ENCODE measurements at places on chromosomes 2 and 18.

GRCh38 chr2:3377279-3377611 lies 373 bp downstream of the EIPR1 start:
- DNase-seq: peak; percentile 7

DNA sequence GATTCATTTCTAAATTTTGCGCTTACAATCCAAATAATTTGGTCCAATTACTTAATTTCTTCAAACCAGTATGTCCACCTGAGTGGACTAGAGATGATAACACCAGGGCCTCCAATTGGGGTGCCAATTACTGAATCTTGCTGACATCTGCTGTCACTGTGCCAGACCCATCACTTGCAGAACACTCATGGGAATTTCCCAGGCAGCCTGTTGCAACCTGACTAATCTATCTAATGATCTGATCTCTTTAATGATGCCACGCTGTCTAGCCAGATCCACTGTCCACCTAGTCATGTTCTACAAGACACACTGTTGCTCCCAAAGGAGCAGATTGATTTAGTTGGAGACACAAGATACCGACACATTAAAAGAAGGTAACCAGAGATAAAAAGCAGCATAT lies 11.8 kb upstream of the LRP1B start:
- DNase-seq: no peak

GRCh38 chr2:145806546-145806945 lies 1286.6 kb upstream of the ZEB2 start:
- DNase-seq: no peak

DNA sequence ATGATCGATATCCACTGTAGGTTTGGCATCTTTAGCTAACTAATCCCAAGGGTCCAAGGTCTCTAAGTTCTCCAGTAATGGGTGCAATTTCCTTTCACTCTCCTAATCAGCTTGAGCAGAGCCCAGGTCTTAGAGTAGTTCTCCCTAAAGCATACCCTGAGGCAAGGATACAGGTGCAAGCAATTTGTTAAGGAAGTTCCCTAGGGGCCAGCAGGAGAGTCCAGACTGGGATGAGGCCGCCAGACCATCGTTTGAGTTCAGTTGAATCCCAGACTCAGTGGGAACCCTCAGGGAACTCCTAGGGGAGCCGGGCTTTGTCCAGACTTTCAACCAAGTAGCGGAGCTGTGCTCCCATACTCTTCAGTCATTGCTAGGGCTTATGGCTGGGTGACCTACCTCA lies 835.4 kb upstream of the CDH2 start:
- DNase-seq: no peak

GRCh38 chr18:43758734-43759133 lies 481.4 kb upstream of the SYT4 start:
- no peak for DNase-seq

DNA sequence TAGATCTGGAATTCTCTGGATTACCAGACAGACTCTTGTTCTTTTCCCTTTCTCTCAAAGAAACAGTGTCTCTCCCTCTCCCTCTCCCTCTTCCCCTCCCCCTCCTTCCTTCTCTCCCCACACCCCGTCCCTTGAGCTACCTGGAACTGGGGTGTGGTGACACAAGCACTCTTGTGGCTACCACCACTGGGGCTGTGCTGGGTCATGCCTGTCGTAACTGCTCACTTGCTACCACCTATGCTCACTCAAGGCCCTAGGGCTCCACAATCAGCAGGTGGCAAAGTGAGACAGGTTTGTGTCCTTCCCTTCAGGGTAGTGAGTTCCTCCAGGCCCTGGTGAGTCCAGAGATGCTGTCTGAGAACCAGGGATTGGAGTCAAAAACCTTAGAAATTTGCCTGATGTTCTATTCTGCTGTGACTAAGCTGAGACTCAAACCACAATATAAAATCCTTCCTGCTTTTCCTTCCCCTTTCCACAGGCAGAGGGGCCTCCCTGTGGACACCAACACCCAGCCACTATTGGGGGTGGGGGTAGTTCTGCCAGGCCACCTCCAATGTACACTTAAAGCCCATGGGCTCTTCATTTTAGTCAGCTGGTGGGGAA lies 70.8 kb downstream of the OXER1 start:
- no peak for DNase-seq

- DNase-seq: no peak
Measured at GRCh38 chr18:32909798-32910561, 137.2 kb upstream of the KLHL14 start.

GRCh38 chr2:36357847-36358659 lies 2.5 kb downstream of the CRIM1 start:
- DNase-seq: no peak

- DNase-seq: no peak
Measured at GRCh38 chr2:144548088-144548487, 28.2 kb upstream of the ZEB2 start.

- no peak for DNase-seq
Measured at GRCh38 chr2:163834841-163835240, 99.0 kb upstream of the FIGN start.
